SJCRH30 (cell line): ENCODE measurements at places on chromosomes 7 and 10. TPM values are rescaled to one million over a fixed set of nuclear protein-coding genes. Genes with fewer than 3 reads are reported as not detected.

DNA sequence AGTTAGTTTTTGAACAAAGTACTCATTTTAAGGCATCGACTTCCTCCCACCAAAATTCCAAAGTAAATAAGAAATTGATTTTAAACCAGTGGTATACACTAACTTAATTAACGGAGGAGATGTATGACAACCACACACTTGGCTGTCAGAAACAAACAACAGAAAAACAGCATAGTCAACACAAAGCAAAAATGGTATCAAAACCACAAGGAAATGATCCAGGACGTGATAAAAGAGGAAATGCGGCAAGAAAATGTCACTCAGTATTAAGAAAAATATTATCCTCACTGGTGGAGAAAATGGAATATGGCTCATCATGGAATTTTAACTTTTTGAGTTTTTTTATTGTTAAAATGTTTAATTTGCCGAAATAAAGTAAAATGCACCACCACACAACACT, 17.5 kb downstream of the KIAA1549 start:
- no peak for DNase-seq

GRCh38 chr7:27191161-27191731, 6.2 kb upstream of the HOXA11 start:
- DNase-seq: no peak

EPHB6 gene
- total RNA-seq: 0.10 and 0.14 TPM in 2 replicates

STMP1 gene
- total RNA-seq: 24.7 and 27.3 TPM in 2 replicates
